ENCODE measurements at places on chromosomes 3 and 15. TPM values are rescaled to one million over a fixed set of nuclear protein-coding genes. Genes with fewer than 3 reads are reported as not detected.

Gene CCDC9B
- 56.1 TPM for total RNA-seq

Gene TRAK1
- total RNA-seq, result 23.4 TPM

DNA sequence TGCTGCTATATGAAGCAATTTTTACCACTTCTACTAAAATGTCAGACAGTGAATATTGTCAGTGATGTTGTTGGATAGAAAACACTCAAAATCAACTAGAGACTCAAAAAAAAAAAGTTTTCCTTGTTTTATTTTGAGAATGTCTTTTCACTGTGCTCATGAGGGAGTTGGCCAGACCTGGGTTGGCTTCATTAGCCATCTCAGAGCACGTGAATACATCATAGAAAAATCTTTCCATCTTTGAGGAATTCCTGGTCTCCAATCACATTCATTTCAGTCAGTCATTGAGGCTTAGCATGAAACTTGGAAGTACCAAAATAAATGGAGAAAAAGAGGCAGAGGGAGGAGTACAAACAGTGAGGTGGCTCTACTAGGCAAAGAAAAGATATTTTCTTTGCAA lies 57.6 kb upstream of the CMSS1 start:
- H3K36me3 ChIP-seq, result no peaks in the 10 kb centered on the region
- no peak overlapping the region for H3K27ac ChIP-seq
- H3K27me3 ChIP-seq, result no peaks in the 10 kb centered on the region
- no peak overlapping the region for H3K4me3 ChIP-seq
- no peak for DNase-seq
- no peaks in the 10 kb centered on the region for H3K4me1 ChIP-seq

- H3K27me3 ChIP-seq, result no peaks in the 10 kb centered on the region
- H3K4me1 ChIP-seq, result peaks cover 46% of the 10 kb centered on the region
- peak overlapping the region; percentile 24 for H3K4me3 ChIP-seq
These were observed 856 bp downstream of the TMEM40 start for GRCh38 chr3:12758025-12758781.

DNA sequence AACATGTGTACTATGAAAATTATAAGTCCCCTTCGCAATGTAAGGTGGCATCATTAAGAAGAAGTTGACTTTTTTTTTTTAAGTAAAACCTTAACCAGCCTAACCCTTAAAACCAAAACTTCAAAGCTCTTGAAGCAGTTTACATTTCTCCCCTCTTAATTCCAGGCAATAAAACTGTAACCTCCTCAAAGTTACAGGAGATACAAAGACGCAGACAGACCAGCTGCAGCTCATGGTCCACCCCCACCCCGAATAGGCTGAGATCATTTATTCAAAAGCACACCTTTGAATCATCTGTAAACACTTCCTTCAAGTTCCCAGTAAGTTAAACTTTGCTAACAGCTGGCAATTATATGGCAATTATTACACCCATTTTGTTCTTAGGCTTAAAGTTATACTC lies 414.5 kb downstream of the ERC2 start:
- no peaks in the 10 kb centered on the region for H3K36me3 ChIP-seq
- H3K4me3 ChIP-seq, result no peak overlapping the region
- peaks cover 27% of the 10 kb centered on the region for H3K27me3 ChIP-seq
- DNase-seq, result no peak
- H3K4me1 ChIP-seq, result no peaks in the 10 kb centered on the region

DNA sequence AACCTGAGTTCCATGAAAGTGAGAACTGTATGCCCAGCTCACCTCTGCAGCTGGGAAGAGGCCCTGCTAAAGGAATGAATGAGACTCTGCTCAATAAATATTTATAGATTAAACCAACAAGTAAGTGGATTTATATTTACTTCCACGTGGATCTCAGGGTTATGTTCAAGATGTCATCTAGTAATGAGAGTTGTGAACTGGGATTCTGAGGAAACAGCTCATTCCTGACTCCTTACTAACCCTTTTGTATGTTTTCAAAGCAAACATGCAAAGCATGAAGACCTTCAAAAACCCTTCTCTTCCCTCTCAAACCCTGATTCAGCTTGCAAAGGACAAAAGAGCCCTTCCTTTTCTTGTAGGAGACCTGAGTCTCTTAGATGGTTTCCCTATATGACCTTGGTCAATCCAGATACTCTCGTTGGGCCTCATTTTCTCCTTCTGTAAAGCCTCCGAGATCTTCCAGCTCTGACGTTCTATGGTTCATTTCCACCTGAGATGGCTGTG lies 53.4 kb downstream of the LSM3 start:
- 0 out of 2 replicates have a peak, but pooled peaks cover 3% of the 10 kb centered on the region for H3K36me3 ChIP-seq
- H3K27me3 ChIP-seq, result no peaks in the 10 kb centered on the region
- no peak overlapping the region for H3K4me3 ChIP-seq
- H3K27ac ChIP-seq, result peak overlapping the region; percentile 54
- DNase-seq, result peak; percentile 60

- no peaks in the 10 kb centered on the region for H3K27me3 ChIP-seq
- H3K4me3 ChIP-seq, result no peak overlapping the region
- H3K4me1 ChIP-seq, result no peaks in the 10 kb centered on the region
- DNase-seq, result no peak
- no peaks in the 10 kb centered on the region for H3K36me3 ChIP-seq
These were observed 18.5 kb downstream of the GLDN start for GRCh38 chr15:51359981-51360380.

GRCh38 chr3:130085881-130086280 lies 4.2 kb downstream of the ALG1L2 start:
- H3K27me3 ChIP-seq, result no peaks in the 10 kb centered on the region
- no peaks in the 10 kb centered on the region for H3K36me3 ChIP-seq
- H3K4me3 ChIP-seq, result no peak overlapping the region
- no peak overlapping the region for H3K27ac ChIP-seq

DNA sequence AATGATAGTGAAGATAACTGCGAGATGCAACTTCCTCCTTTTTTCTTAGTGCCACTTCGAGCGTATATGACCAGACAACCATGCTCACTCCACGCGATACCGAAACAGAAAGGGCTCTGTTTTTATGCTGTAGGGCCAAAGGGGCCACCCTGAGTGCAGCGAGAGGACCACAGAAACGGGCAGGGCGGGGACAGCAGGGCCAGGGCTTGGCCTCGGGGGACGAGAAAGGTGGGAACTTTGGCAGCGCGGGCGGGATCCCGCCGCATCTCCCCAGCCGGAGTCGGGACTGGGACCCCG lies 483 bp downstream of the VPS13C start:
- H3K4me3 ChIP-seq, result peak overlapping the region; percentile 94
- peaks cover 13% of the 10 kb centered on the region for H3K4me1 ChIP-seq
- DNase-seq, result peak; percentile 17
- no peaks in the 10 kb centered on the region for H3K36me3 ChIP-seq

DNA sequence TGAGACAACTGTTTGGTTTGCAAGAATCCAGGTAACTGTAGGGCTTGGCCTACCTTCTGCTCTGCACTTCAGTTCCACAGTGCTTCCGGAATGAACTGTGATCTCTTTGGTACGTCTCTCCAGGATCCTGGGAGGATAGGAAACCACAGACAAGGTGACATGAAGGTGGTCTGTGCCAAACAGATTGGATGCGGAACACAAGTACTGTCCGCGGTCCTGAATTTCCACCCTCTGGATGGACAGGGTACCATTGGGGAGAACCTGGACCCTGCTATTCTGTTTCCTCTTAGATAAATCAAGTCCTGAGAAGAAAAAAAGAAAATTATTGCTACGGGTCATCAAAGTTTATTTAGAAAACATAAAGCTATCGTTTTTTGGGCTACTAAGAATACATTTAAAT lies 17.3 kb downstream of the IGSF10 start:
- peaks cover 14% of the 10 kb centered on the region for H3K4me1 ChIP-seq
- no peak overlapping the region for H3K27ac ChIP-seq
- H3K27me3 ChIP-seq, result no peaks in the 10 kb centered on the region
- H3K36me3 ChIP-seq, result no peaks in the 10 kb centered on the region
- no peak for DNase-seq

- no peak overlapping the region for H3K4me3 ChIP-seq
- no peaks in the 10 kb centered on the region for H3K4me1 ChIP-seq
- no peaks in the 10 kb centered on the region for H3K27me3 ChIP-seq
- DNase-seq, result no peak
These were observed 68.6 kb upstream of the ITGA11 start for GRCh38 chr15:68500363-68501258.

GRCh38 chr15:32099956-32100684 lies 69.8 kb downstream of the CHRNA7 start:
- DNase-seq, result no peak
- H3K4me1 ChIP-seq, result no peaks in the 10 kb centered on the region
- H3K27ac ChIP-seq, result no peak overlapping the region
- peaks cover 62% of the 10 kb centered on the region for H3K27me3 ChIP-seq

All from PC-3 (cell line).